Substantia nigra (tissue), 51 donors: ENCODE measurements at places on chromosomes 6 and 20.

GRCh38 chr6:115814907-115815306 is 245.8 kb downstream of the FRK start:
- no peak for DNase-seq

- DNase-seq, result no peak
Measured at GRCh38 chr6:54879188-54879985, 32.8 kb downstream of the FAM83B start.

- DNase-seq, result no peak
Measured at GRCh38 chr20:36645998-36646397, at the start of gene SLA2. Gene SLA2, minus strand, starts transcription at chr20:36646196. Its CDS starts 4,861 bp downstream, at chr20:36641335.

DNA sequence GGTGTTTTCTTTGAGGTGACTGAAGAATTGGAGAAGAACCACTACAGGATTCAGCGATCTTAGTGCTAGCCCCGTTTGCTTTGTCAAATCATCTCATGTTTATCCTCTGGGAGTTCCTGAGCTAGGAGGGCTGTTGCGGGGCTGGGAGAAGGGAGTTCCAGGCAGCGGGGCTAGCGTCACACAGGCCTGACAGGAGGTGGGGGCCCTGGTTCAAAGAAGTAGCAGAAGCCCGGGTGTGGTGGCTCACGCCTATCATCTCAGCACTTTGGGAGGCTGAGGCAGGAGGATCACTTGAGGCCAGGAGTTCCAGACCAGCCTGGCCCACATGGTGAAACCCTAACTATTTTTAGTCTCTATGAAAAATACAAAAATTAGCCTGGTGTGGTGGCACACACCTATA is 33.2 kb upstream of the SULF2 start:
- no peak for DNase-seq
